ENCODE measurements at places on chromosomes 12 and 14. TPM values are rescaled to one million over a fixed set of nuclear protein-coding genes. Genes with fewer than 3 reads are reported as not detected.
A peak's percentile ranks its signal among the peaks of the same experiment; 100 is the strongest.

DNA sequence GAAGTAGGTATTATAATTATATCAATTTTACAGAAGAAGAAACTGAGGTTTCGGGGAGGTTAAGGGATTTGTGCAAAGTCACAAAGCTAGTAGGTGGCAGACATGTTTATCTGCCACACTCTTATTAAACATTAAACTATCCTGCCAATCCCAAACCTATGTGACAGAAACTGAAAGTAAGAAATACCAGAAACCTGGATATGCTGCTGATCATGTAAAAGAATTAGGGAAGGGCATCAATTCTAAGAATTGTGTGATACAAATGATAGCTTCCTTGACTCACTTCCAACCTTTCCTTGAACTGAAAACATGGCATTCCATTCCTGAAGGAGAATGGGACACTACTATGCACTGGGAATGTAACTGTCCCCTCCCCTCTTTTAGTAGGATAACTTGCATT lies 16.9 kb downstream of the TAOK3 start:
- DNase-seq = no peak

BBOF1 gene
- 3.8 TPM for total RNA-seq

- no peak for DNase-seq
Observed at GRCh38 chr12:78898416-78898815, 33.8 kb downstream of the SYT1 start.

DNA sequence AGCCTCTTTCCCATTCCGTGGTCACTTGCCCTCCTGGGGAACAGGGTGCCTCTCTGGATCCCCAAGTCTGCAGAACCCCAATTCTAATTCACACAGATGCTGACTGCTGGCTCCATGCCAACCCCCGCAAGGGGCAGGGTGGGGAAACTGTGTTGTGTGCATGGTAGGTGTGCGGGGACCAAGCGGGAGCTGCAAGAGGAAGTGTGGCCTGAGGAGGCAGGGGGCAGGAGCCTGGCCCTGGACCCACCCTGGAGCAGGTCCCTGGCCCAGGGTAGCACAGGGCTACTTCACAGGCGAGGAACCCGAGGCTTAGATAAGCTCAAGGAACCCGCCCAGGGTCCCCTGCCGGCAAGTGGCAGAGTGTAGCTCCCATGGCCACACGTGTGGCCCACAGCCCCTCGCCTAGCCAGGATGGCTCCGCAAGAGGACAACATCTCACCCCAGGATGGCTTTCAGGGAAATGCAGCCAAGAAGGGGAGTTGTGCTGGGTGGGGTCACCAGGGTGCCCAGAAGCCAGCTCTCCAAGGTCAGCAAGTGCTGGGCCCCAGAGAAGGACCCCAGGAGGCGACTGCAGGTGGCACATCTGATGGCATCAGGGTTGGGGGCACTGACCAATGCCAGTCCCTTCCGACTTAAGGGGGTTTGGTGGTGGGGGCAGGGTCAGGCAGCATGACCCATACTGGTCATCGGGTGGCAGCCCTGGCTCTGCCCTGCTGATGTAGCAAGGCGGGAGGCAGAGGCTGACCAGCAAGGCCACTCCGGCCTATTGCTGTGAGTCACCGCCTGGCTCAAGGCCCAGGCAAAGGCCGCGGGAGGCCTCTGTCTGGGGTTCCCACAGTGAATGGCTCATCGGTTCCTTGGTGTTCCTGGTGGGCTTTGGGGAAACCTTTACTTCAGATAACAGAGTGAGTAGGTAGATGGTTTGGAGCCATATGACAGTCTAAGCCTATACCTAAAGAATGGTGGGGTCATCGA lies 37.3 kb upstream of the EML1 start:
- peak; percentile 67 for DNase-seq

GRCh38 chr14:67400434-67400833 lies 11.5 kb downstream of the PLEK2 start:
- DNase-seq = no peak

GRCh38 chr12:68620519-68621471 lies 10.1 kb downstream of the RAP1B start:
- DNase-seq = no peak

GRCh38 chr12:128245905-128246304 lies 21.1 kb upstream of the TMEM132C start:
- no peak for DNase-seq

DNA sequence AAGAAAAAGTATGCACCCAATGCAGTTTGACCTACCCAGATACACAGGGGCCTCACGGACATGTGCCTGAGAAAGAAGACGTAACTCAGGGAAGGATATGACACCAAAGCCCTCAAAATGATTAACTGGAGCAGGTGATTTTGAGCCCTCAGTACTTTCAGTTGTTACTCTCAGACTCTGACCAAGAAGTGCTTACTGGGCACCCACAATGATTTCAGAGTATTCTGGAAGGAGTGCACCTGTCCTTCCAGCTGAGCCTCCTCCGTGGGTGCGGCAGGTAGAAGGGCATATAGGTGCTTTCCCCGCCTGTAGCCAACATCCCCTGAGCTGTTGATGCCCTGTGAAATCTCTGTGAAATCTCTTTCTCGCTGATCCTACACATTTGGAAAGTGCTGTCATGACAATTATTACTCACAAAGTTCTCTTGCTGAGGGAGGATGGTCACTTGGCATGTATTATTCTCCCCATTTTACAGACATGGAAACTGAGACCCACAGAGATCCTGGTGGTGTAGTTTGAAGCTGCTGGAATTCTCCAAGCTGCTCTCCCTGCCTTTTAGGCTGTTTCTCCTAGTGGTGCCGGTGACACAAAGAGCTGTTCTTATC lies 154.3 kb upstream of the CCND2 start:
- DNase-seq = no peak

GRCh38 chr14:22088614-22089342 lies 415.2 kb upstream of the OR4E1 start:
- DNase-seq = no peak

GRCh38 chr14:89719366-89720075 lies 235.0 kb downstream of the EFCAB11 start:
- DNase-seq = no peak

DNA sequence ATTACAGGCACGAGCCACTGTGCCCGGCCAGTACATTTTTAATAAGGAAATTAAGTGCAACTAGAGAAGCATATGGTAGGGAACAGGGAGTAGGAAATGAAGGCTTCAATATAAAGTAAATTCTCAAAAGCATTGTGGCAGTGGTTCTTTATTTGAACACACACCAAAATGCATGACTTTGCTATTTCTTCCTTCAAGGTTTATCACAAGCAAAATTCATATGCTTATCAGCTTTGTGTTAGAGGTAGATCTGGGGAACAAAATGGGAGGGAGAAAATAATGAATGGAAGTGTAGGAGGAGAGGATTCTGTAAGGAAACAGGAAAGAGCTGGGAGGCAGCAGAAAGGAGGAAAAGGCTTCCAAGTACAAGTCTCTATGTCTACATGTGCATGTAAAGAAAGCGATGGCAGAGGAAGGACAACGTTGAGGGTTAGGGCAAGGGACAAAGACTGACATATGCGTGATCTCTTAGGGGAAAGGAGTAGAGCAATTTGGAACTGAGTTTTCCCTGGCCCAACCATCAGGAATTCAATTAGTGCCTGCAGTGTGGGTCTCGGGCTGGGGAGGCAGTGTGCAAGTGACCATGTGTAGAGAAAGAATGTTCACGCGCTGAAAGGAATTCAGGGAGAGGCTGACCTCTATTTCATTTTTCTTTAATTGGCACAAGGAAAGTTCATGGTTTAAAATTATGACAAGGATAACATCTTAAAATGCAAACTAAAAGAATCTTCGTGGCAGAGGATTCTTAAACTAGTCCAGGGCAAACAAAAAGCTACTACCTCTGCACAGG lies 22.9 kb upstream of the RASSF8 start:
- DNase-seq = no peak

GRCh38 chr12:131057211-131057721 lies 103.6 kb downstream of the ADGRD1 start:
- no peak for DNase-seq

DNA sequence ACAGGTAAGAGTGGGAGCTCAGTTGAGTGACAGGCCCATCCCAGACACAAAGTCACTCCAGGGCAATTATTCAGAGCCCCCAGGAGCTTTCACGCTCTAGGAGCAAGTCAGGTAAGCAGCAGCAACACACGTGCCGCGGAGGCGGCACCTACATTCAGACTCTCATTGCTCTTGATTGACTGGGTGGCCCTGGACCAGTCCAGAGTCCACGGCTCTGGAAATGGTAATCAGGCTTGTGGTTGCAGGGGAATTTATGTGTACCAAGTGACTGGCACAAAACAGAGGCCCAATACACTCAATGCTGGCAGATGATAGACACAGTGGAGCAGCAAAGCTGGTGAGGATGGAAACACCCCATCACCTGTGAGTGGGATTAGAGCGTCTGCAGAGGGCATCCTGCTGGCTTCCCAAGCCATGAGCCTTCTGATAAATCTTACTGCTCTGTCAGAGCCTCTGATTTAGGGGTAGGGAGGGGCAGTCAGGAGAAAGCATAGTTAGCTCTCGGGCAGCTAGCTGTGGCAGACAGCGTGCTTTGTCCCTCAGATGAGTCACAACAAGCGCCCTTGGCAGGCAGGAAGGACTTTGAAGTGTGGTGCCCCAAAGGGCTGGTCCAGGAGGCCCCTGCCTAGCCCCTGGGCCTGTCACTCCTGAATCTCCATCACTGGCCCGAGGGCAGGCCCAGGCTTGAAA lies 344.7 kb downstream of the CACNA1C start:
- no peak for DNase-seq

FGF6 gene
- total RNA-seq = not detected

GRCh38 chr12:3753544-3754284 lies 805 bp upstream of the CRACR2A start:
- no peak for DNase-seq

DNA sequence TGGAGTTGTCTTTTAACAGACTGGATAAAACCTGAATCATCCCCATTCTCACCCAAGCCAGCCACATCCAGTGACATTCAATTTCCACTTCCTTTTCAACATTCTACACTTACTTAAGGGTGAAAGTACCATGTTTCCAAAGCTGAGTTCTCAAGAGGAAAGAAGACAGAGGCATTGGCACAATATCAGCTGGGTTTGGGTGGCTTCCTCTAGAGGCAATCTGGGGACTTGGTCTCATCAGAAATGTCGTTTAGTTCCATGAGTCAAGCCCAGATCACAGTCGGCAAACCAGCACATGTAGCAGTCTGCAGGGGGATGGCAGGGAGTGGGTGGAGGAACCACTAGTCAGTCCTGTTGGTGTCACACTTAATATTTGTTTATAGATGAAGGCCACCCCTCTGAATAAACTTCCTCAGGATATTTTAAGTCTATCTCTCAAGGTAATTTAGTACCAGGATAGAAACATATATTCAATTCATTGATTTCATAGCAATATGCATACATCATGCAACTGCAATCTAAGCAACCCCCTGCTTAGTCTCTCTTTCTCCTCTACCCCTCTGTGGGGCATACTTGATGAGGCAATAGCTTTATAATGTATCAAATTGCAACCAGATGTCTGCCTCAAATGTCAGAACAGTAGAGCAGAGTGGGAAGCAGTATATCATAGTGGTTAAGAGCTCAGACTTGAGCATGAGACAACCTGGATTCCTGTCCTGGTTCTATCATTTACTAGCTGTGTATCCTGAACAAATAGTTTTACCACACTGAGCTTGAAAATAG lies 3.0 kb downstream of the SRRM4 start:
- no peak for DNase-seq

- DNase-seq = no peak
Observed at GRCh38 chr12:131882804-131883520, 11.5 kb upstream of the ULK1 start.

SIX4 gene
- total RNA-seq = 11.4 TPM

SLC2A14 gene
- not detected for total RNA-seq

- DNase-seq = no peak
Observed at GRCh38 chr14:26531894-26532293, 65.9 kb downstream of the NOVA1 start.

DNA sequence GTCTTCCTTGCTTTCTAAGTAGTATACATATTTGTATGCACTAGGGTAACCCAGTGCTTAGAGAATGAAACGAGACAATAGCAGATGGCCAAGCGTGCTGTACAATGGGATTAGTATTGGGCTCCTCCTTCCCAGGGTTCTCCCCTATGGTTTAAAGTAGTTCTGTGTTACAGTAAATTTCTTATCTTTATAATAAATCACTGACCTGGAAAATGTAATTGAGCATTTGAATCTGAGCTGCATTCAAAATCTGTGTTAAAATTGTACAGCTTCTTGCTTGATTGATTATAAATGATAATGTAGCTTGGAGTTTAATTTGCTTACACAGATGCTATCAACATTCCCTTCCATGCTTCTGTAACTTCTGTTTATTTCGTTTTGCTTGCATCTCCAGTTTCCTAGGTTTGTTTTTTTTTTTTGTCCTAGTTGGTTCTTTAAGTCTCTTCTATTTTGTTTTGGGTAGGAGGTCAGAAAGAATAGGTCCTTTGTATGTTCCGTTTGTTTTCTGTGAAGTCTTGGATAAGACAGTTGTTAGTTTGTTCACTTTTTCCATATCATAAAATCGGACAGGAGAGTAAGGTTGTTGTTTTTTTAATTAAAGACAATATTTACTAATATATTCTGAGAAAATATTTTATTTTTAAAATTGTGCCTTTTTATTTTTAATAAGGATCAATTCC lies 171.2 kb downstream of the ERC1 start:
- DNase-seq = no peak

Data from epithelial cell of proximal tubule (primary cell).